Kidney tubule cell (primary cell): ENCODE measurements at places on chromosomes 6 and 20.

GRCh38 chr6:6007366-6008088, 802 bp upstream of the NRN1 start:
- DNase-seq = no peak

- DNase-seq = no peak
Measured at GRCh38 chr6:19501737-19502245, 335.4 kb upstream of the ID4 start.

- no peak for DNase-seq
Measured at GRCh38 chr6:56850626-56851025, 104.3 kb upstream of the BEND6 start.

DNA sequence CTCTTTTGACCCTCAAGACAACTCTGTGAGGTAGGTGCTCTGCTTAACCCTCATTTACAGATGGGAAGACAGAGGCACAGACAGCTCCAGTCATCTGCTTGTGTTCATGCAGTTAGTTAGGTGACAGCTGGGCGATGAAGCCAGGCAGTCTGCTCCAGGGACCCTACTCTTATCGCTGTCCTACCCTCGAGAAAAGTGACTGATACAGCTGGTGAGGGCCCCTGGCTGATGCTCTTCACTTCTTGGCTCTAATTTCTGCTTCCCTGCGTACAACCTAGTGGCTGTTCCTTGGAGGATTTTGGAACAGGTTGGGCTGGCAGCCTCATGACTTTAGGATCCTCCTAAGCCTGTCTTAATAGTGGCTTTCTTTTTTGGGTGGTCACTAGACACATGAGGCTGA, 9.1 kb upstream of the TJAP1 start:
- no peak for DNase-seq

- no peak for DNase-seq
Measured at GRCh38 chr6:40584741-40585140, 2.4 kb downstream of the LRFN2 start.

DNA sequence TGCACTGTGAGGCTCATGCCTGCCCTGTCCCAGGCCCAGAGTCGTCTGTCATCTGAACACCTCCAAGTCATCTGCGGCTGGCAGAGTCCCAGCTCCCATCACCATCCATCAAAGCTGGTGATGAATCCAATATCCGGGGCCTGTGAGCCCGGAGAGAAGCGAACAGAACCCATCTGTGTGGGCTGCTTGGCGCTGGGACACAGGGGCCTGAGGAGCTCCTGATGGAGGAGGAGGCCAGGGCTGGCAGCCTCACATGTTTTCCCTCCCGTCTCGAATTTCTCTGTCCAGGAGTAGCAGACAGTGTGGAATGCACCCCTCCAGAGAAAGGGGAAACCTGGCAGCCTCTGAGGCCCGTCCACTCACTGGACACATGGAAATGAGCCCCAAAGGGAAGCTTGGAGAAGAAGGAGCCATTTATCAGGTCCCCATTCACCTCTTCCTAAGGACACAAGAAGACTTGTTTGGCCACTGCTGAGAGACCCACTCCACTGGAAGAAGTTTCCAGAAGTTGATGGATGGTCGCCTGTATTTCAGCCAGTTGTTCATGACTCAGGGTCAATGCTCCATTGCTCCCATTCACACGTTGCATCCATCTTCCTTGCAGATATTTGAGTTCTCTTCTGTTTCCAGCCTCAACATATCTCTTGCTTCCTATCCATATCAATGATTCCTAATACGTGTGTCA, 307.5 kb upstream of the SULF2 start:
- DNase-seq = no peak
